ENCODE measurements at places on chromosomes 3 and 15. TPM values are rescaled to one million over a fixed set of nuclear protein-coding genes. Genes with fewer than 3 reads are reported as not detected.

- H3K27ac ChIP-seq, result no peak overlapping the region
- H3K27me3 ChIP-seq, result no peaks in the 10 kb centered on the region
- H3K4me1 ChIP-seq, result peaks cover 11% of the 10 kb centered on the region
- peak overlapping the region; percentile 61 for H3K4me3 ChIP-seq
- DNase-seq, result peak; percentile 81
These were observed 42.5 kb downstream of the TPRA1 start for GRCh38 chr3:127547761-127548605.

GRCh38 chr15:93319121-93319814 is 230.3 kb upstream of the RGMA start:
- no peak overlapping the region for H3K4me3 ChIP-seq
- no peak overlapping the region for H3K27ac ChIP-seq
- no peaks in the 10 kb centered on the region for H3K4me1 ChIP-seq
- no peaks in the 10 kb centered on the region for H3K36me3 ChIP-seq
- no peak for DNase-seq

DNA sequence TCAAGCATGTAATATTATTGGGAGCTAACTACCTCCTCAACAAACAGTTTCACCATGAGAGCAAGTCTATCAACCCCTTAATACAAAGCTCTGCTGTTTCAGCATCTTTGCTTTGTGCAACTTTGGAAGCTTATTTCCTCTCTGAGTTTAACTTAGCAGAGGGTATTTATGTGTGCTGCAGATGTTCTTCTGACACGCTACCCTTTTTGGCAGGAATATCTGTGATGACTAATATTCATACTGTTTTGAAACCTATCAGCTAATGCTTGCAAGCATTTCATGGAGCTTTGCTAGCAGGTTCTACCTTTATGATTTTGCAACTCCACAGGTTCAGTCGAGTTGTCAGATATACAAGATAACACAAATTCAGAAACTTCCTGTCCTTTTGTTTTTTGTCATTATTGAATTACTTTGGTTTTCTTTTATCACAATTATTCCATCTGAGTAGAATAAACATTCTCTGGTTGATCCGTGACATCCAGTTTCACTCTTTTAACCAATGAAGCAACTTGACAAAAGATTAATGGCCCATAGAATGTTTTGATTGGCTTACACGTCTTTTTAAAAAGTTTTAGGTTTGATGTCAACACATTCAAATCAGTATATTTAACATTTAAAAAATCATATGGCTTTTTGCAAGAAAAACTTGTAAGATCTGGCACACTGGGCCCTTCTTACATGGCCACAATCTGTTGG is 1.7 kb upstream of the SLC9A9 start:
- no peak overlapping the region for H3K4me3 ChIP-seq
- peaks cover 53% of the 10 kb centered on the region for H3K4me1 ChIP-seq
- H3K36me3 ChIP-seq, result no peaks in the 10 kb centered on the region

CFAP44 gene
- total RNA-seq, result 1.5 TPM

TMPRSS7 gene
- total RNA-seq, result not detected

All from activated CD4-positive, alpha-beta memory T cell treated with anti-CD3 and anti-CD28 coated beads for 36 hours (primary cell).